ENCODE measurements at places on chromosomes 7 and 10.

DNA sequence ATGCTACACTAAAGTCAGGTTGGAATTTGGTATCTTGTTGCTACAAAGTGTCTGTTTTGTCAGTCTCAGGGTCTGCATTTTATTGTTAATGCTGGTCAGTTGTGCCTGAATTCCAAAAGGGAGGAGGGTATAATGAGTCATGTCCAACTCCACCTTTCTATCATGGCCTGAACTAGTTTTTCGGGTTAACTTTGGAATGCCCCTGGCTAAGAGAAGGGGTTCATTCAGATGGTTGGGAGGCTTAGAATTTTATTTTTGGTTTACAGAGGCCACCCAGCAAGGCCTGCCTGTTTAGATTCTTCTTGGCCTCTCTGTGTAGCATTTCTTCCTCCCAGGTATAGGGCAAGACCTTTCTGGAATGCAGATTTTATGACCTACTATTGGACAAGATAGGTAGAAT is 93.2 kb downstream of the SKIDA1 start:
- no peak for DNase-seq

GRCh38 chr7:100575746-100576383 is 2.2 kb upstream of the SAP25 start:
- no peak for DNase-seq

DNA sequence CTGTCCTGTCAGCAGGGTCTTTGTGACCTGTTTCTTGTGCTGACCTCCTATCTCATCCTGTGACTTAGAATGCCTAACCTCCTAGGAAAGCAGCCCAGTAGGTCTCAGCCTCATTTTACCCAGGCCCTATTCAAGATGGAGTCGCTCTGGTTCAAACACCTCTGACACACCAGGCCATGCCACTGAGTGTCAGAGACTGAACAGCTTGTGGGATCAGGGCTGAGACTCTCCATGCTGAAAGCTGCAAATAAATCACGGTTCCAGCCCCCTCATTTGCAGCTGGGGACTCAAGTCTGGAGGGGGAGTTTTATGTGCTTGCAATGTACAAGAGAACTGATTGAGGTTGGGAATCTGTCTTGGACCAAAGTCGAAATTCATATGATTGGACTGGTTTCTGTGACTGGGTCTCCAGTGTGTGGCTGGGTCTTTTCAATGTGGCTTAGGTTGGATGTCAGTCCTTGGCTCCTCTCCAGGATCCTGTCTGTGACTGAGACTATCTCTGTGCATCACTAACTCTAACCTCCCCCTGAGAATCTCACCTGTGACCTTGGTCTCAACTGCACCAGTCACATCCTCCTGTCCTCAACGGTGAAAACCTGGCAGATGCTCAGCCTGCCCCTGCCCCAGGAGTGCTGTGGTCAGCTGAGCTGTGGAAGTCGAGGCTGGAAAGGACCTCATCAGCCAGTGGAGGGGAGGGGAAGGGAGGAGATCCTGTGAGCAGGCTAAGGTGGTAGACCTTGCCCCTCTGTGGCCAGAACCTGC is 11.7 kb downstream of the PRF1 start:
- DNase-seq, result peak; percentile 20

DNA sequence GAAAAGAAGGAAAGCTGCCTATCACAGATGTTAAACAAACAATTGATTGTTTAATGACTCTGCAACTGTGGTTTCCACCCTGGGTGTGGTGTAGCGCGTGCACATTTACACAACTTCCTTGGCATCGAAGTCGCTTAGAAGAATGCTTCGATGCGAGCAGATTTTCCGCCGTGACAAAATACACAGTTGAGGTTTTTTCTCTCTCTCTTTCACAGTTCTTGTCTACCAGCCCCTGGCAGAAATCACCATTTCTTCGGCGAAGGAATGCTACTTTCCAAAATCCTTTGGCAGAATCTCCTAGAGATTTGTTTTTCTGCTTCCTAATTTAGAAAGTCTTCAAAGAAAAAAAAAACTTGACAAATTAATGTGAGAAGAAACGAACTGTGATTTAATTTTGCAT is 70.7 kb upstream of the C1QL3 start:
- DNase-seq, result no peak

DNA sequence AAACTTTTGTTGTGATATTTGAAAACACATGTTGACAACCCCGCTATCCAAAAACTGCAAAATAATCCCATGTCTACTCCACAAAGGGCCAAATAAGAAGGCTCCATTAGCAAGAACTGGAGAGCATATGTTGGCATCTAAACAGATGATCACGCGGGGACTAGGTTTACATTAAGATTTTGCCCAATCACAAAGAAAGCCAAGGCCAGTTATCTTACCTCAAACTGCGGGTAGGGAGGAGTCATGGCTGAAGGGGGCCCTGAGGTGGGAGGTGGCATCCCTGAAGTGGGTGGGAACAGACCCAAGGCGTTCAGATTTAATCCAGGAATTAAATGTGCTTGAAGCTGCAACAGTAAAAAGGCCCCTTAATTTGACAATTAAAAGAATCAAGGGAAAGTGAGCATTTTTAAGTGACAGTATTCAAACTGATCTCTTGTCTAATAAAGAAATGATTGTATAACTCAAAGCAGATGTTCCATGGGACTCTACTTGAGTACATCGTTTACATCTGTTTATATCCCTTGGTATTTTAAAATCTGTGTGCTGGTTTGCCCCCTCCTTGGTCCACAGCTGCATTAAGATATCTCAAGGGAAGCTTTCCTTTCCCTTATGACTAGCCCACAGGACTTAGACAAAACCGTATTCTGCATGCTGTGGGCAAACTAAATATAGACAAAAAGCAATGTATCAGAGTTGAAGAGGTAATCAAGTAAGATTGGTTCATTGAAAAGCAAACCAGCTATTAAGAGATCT is 42.9 kb downstream of the MALSU1 start:
- no peak for DNase-seq

DNA sequence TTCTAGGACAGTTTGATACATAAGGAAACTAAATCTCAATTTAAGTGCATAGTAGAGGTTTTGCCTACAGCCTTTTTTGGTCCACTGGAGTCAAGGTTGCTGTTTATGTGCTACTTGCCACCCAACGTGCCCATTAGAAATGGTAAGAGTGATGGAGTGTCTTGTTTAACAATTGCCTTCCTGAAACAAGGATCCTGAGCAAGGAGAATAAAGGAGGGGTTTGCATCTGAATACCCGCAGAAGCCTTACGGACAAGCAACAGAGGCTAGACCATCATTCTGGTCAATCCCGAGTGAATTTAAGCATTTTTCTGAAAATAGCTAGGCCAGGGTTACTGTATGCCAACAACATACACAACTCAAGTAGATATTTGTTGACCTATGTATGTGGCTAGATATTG is 63.6 kb downstream of the MARCHF5 start:
- DNase-seq, result no peak

GRCh38 chr10:2244471-2244870 is 507.1 kb upstream of the ADARB2 start:
- DNase-seq, result no peak
